IPS-NIHi11 (cell line): ENCODE measurements at places on chromosomes 16 and 17.

GRCh38 chr17:45320349-45320930 is 3.6 kb upstream of the MAP3K14 start:
- no peak for DNase-seq

DNA sequence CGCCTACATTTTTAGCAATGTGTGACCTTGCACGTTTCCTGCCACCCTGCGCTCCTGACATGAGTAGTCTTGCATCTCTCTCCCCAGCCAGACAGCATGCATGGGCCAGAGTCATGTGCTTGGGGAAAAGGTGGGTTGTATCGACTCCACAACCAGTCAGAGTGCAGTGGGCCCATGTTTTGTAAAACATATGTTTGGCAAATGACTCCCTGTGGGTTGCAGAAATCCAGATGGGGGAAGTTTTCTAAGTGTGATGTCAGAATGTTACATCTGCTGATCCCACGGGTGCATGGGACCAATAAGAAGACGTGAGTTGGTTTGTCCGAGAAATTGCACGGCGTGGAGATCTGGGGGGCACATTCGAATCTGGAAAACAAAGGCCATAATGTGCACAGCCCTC is 147.1 kb downstream of the FOXL1 start:
- DNase-seq = no peak

DNA sequence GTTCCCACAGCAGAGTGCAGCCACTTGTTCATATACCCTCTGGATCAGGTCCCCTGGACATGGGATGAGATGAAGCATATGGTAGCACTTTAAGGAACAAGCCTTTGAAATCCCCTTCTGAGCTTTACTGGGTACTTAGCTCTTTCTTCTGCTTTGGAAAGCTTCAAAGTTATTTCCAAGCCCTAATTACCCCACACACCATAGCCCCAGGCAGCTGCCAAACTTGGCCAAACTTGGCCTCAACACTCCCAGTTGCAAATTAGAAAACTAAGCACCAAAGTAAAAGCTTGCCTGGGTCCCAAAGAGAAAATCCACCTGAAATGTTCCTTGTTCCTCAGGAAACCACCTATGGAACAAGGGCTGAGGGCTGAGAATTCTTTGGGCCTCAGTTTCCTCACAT is 15.7 kb upstream of the MT4 start:
- DNase-seq = no peak

DNA sequence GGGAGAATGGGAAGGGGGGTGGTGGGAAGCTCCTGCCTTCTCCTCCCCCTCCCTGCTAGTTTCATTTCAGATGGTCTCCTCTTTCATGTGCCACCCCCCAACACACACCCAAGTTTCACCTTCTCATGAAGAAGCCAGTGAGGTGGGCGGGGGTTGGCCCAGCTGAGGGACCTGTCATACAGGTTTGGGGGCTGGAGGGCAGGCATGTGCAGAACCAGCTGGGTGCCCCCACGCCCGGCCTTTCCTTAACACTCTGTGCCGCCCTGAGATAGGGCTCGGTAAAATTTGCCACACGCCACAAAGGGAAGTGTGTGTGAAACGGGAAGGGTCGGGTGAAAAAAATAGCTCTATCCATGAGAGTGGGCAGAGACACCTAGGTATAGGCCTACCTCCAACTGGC is 57.4 kb downstream of the PIPOX start:
- no peak for DNase-seq

DNA sequence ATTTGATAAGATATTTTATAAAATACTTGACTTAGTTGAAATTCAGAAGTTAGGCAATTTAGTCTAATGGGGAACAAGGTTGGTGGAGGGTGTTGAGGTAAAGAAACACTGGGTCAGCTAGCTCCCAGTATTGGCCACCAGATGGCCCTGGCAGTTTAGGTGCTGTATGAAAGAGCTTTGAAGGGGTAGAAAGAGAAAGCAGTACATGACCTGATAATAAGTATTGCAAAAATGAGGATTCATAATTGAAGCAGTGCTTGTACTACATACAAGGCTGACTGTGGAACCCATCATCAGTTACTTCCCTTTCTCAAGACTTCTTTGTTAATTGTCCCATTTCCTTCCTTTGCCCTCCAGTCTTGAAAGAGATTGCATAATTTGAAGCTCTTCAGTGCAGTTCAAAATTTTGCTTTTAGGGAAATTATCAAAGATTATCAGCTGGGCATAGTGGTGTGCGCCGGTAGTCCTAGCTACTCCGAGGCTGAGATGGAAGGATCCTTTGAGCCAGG is 29.4 kb downstream of the TANC2 start:
- peak; percentile 38 for DNase-seq

DNA sequence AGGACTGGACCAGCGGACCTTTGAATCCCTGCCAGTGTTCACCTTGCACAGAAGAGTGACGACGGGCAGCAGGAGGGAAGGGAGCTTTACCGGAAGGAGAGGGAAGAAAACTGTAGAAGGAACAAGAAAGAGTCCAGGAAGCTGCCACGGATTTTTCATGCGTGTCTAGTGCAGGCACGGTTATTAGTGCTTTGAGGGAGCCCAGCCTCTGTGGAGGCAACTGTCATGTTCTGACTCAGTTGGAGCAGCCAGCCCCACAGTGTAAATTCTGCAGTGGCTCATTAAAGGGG is 6.5 kb upstream of the HOXB13 start:
- no peak for DNase-seq

DNA sequence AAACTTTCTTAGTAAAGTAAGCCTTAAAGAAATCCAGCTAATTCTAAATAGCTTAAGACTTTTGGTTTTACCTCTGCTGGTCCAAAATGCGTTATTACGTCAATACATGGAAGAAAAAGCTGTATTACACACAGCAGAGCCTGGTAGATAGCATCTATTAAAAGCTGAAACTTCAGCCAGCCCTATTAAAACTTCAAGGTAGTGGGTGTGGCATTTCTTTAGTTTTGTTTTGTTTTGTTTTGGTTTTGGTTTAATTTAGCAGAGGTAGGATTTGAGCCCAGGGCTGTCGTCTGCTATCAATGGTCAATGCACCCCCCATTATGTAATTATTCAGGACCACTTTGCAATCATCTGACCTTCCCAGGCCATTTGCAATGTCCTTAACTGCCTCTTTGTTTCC is 318.4 kb upstream of the MAF start:
- no peak for DNase-seq

DNA sequence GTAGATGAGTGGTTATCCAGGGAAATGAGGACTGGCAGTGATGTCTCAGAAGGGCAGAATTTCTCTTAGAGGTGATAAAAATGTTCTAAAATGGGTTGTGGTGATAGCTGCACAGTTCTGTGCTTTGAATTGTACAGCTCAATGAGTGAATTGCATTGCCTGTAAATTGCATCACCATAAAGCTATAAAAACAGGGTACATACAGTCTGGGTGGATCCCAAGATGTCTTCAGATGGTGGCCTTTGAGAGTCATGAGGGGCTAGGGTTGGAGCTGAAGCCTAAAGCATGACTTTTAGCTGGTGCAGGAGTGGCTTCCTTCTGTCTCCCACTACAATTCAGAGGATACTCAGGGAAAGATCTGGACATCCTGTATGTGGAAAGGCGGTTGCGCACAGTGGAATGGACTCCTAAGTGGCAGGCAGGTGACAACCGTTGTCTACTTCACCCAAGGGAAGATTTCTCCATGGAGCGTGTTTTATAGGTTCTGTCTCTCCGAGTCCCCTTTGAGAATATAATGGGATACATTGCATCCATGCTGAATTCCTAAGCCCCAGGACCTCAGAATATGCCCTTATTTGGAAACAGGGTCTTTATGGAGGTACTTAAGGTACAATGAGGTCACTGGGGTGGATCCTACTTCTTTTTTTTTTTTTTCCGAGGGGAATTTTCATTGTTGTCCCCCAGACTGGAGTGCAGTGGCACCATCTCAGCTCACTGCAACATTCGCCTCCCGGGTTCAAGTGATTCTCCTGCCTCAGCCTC is 1.6 kb upstream of the IL32 start:
- DNase-seq = peak; percentile 9

GRCh38 chr16:502179-502943 is 25.2 kb upstream of the CAPN15 start:
- DNase-seq = no peak

DNA sequence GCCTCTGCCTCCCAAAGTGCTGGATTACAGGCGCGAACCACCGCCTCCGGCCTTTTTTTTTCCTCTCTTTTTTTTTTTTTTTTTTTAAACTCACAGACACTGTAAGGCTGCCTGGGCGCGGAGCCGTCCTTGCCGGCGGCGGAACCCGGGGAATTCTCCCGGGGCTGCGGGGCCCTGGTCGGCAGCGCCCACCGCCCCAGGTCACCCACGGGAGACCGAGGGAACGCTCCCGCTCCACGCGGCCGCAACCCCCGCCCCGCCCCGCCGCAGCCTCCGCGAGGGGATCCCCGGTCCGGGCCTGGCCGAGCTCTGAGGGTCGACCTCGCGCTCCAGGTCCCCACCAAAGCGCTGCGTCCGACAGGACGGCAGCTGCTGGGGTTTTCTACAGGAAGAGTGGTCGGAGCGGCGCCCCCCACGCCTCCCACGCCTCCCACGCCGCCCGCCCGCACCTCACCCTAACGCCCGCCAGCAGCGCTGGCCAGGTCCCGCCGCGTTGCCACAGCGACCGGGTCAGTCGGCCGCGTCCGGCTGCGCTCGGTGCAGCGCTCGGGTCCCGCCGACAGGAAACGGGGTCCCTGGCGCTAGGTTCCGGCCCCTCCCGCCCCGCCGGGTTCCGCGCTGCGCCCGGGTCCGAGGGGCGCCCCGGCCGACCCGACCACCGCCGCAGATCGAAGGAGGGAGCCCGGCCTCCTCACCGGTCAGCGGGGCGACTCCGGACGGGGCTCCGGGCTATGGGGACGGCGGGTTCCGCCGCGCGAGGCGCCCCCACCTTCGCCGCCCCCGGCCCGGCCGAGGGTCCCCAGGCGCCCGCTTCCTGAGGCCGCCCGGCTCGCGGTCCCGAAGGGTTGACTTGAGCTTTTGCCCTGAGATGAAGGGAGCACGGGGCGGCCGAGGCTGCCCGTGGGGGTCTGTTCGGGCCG is at the start of gene CCDC57:
Gene CCDC57 (minus strand): TSS at position 512 of the 920 bp plus-strand sequence. CDS start 10,898 bp downstream, outside the sequence.
- DNase-seq = peak; percentile 98
